ENCODE measurements at places on chromosomes 1 and 21.
A peak's percentile ranks its signal among the peaks of the same experiment; 100 is the strongest.

- DNase-seq: peak; percentile 5
Observed at GRCh38 chr1:84700070-84700469, 9.8 kb upstream of the SSX2IP start.

- no peak for DNase-seq
Observed at GRCh38 chr1:28735961-28736449, 735 bp upstream of the YTHDF2 start.

GRCh38 chr1:40687059-40687458 is 4.4 kb upstream of the NFYC start:
- DNase-seq: no peak

GRCh38 chr1:21852282-21853130 is 40.4 kb downstream of the LDLRAD2 start:
- DNase-seq: peak; percentile 35

- no peak for DNase-seq
Observed at GRCh38 chr1:48523558-48523957, 51.6 kb upstream of the SPATA6 start.
